ENCODE measurements at places on chromosomes 12 and 14. TPM values are rescaled to one million over a fixed set of nuclear protein-coding genes. Genes with fewer than 3 reads are reported as not detected.

CYP27B1 gene
- 0.09 TPM for polyA plus RNA-seq

TTC5 gene
- polyA plus RNA-seq = 24.1 TPM

MPHOSPH9 gene
- polyA plus RNA-seq = 20.0 TPM

RTN1 gene
- polyA plus RNA-seq = 0.24 TPM

FAM181A gene
- polyA plus RNA-seq = not detected

SLC7A7 gene
- polyA plus RNA-seq = 24.0 TPM

TWF1 gene
- 22.3 TPM for polyA plus RNA-seq

CCDC38 gene
- polyA plus RNA-seq = not detected

GLIPR1L1 gene
- not detected for polyA plus RNA-seq

SAMD4A gene
- 5.8 TPM for polyA plus RNA-seq

PPP1R36 gene
- polyA plus RNA-seq = not detected

ANKRD33 gene
- polyA plus RNA-seq = not detected

TMEM120B gene
- 2.7 TPM for polyA plus RNA-seq

MORN3 gene
- polyA plus RNA-seq = 0.24 TPM

AMN gene
- 15.0 TPM for polyA plus RNA-seq

PLBD1 gene
- 1.4 TPM for polyA plus RNA-seq

MARK3 gene
- polyA plus RNA-seq = 40.3 TPM

MYO1H gene
- not detected for polyA plus RNA-seq

OAS2 gene
- 44.7 TPM for polyA plus RNA-seq

SLCO1A2 gene
- polyA plus RNA-seq = not detected

SPX gene
- polyA plus RNA-seq = 1.6 TPM

SDR9C7 gene
- polyA plus RNA-seq = not detected

NACA gene
- polyA plus RNA-seq = 1,127 TPM

ANO4 gene
- polyA plus RNA-seq = not detected

KLHL33 gene
- polyA plus RNA-seq = 0.10 TPM

CD163L1 gene
- polyA plus RNA-seq = not detected

OVCH1 gene
- polyA plus RNA-seq = not detected

MSRB3 gene
- polyA plus RNA-seq = not detected

P2RX2 gene
- polyA plus RNA-seq = not detected

JDP2 gene
- polyA plus RNA-seq = 14.9 TPM

SLC17A8 gene
- polyA plus RNA-seq = not detected

CLEC1B gene
- polyA plus RNA-seq = not detected

Data from IgD-negative memory B cell (primary cell).